ENCODE measurements at places on chromosomes 11 and 22.

GRCh38 chr11:77212314-77213007, 84.4 kb downstream of the MYO7A start:
- DNase-seq, result no peak

DNA sequence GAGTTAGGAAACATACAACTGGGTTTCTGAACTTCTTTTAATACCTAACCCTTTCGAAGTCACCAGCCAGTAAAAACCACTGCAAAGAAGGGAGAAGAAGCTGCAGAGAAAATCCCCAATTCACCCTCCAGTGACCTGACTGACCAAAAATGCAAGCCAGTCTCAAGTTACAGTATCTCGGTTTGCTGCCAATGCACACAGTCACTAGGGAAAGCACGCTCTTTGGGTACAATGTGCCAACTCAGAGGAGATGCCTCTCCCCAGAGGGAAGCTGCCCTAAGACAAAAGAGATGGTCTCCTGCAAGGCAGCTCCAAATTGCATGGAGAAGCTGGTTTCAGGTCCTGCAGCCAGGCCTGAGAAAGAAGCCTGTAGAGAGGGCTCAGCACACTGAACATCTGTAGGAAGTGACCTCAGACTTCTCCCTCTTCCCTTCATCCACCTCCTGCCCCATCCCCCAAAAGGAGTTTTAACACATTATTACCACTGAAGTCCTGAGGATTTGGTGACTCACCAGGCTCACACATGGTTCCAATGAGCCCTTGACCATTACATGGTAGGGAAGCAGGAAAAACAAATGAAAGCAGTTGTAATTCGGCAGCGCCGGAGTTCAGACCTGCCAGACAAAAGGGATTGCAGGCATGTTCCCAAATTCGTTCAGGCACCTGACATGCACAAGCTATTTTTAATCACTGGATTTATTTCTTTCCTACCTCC, 90.1 kb downstream of the ETS1 start:
- DNase-seq, result no peak

DNA sequence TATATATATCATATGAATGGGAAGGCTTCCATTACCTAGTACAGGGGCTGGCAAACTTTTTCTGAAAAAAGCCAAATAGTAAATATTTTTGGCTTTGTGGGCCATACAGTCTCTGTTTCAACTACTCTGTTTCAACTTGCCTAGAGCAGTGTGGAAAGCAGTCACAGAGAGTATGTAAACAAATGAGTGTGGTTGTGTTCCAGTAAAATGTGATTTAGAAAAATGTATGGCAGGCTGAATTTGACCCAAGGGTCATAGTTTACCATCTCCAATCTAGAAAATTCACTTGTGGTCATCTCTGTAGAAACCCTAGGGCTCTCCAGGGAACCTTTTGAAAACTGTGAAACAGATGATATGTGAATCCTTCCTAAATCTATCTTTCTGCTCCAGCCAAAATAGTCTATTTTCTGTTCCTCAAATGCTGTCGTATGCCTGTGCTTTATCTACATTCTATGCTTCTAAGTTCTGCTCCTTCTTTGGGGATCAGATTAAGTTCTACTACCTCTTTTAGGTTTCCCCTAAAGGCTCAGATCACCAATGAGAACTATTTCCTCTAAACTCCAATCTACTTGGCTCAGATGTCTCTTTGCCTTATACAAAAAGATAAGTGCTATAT, 356.2 kb downstream of the METTL15 start:
- no peak for DNase-seq

DNA sequence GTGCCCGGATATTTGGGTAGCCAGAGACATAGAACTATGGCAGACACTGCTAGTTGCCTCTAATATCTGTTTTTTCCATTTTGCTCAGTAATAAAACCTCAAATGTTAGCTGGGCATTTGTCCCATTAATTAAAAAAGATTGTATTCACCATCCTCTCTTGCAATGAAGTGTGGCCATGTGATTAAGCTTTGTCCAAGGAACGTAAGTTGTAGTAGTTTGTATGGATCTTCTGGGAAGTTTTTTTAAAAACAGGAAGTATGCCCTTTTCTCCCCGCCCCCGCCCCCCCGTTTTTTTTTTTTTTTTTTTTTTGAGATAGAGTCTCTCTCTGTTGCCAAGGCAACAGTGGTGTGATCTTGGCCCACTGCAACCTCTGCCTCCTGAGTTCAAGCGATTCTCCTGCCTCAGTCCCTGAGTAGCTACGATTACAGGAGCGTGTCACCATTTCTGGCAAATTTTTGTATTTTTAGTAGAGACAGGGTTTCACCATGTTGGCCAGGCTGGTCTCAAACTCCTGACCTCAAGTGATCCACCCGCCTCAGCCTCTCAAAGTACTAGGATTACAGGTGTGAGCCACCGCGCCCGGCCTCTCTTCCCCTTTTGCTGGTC, 1.7 kb upstream of the TMEM135 start:
- no peak for DNase-seq

DNA sequence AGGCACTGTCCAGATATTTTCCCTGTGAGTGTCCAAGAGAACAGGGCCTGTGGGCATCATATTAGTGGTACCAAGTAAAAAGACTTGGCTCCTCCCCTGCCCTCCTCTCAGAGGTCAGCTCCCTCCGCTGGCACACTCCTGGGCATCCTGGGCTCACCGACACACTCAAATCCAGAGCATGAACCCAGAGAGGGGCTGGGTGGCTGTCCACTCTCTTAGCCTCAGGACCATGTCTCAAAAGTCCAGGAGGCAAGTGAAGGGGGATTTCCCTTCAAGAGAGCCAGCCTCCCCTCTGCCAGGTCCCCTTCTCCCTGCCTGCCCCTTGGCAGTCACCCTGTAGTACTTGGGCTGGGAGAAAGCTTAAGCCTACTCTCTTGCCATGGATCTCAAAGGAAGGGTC, 10.3 kb downstream of the BCL9L start:
- no peak for DNase-seq

DNA sequence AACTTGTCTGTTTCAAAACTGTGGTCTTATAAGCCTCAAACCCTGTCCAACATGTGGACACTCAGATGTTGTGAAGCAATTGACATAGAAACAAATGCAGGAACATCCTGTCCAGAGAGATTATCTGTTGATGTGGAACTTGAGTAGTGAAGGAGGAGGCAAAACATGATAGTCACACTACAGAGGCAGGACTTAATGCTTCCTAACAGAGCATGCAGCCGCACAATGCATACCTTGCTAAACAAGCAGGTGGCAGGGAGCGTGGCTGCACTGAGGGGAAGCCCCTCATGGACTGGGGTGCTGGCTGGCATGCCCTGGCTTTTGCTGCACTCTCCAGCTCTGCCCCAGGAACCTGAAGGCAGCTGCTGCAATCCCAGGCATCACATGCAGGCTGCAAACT, 5.3 kb downstream of the C22orf39 start:
- DNase-seq, result no peak

DNA sequence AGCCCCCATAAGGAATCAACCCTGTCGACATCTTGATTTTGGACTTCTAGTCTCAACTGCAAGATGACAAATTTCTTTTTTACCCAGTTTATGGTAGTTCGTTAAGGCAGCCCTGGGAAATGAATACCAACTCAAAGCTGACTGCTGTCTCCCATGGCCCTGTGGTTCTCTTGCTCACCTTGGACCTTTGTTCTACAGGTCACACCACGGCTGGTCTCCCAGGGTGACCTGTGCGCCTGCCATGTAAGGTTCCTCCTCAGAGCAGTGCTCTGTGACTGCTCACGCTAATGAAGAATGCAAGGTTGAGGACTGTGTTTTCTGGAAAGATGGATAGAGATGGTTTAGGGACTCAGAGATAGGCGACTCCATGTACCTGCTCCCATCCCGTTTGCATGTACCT, 68.2 kb downstream of the ZNRF3 start:
- DNase-seq, result no peak

- no peak for DNase-seq
These were observed 7.7 kb upstream of the DGAT2 start for GRCh38 chr11:75760710-75761493.

DNA sequence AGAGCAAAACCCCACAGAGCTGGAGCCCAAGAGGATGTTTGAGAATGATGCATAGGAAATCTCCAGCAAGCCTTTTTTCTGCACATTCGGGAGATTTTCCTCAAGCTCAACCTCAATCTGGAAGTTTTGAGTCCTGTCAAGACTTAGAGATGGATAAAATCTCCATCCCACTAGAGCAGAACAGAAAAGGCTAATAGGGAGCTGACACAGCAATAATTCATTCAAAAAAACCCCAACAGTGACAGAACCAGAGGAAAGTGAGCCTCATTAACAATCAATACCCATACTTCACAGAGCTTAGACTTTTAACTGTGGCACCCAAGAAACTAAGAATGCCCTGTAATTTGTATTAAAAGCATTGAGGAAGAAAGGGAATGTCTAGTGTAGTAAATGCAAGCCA, 115.9 kb upstream of the BDNF start:
- DNase-seq, result no peak

DNA sequence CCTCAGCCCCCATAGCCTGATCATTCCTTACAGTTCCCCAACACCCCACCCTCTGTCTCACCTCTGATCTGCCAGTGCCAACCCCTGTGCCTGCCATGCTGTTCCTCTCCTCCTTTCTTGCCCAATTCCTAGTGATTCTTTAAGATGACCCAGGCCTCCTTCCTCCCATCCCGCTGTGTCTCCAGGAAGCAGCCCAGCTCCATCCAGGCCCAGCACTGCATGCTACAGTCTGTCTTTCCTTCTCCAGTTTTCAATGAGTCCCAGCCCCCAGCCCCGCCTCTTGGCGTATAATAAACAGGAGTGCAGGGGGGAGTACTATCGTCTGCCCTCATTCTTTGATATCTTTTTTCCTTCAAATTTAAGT, 12.3 kb downstream of the LTBP3 start:
- DNase-seq, result no peak

- DNase-seq, result no peak
These were observed 43.2 kb upstream of the CLMP start for GRCh38 chr11:123238297-123238696.

Data from NCI-H524 treated with DMSO at 0.1 percent for 48 hours (cell line).